NCI-H1694 treated with DMSO at 0.1 percent for 48 hours (cell line): ENCODE measurements at places on chromosomes 16 and 17.

DNA sequence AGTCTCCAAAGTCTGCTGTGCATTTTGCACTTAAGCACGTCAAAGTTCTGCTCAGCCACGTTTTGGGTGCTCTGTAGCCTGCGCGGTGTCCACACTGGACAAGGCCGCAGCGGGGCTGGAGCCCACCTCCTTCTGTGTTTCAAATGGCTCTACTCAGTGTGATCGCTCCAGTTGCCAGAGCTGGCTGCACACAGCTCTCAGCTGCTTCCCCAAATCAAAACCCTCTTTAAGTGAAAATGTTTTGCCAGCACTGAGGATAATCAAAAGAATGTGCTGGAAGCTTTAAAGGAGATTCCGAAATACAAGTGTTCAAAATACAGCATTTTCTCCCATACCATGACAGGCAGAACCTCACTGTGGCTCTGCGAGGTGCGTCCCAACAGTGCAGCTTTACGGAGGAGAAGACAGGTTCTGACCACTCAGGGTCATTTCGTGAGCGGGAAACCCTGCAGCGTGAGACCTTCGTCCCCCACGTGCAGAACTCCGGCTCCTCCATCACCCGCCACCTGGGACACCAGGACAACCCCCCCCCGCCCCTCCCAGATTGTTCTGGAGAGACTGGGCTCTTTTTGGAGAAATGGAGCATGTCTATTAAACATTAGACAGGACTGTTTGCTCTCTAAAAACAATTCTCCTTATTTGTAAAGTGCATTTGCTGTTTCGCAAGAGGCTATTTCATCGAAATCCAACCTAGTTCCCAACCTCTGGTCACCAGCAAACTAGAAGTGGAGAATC, 16.6 kb downstream of the TBC1D16 start:
- DNase-seq: no peak

- DNase-seq: no peak
These were observed 21.4 kb upstream of the CACNG3 start for GRCh38 chr16:24234737-24235136.

DNA sequence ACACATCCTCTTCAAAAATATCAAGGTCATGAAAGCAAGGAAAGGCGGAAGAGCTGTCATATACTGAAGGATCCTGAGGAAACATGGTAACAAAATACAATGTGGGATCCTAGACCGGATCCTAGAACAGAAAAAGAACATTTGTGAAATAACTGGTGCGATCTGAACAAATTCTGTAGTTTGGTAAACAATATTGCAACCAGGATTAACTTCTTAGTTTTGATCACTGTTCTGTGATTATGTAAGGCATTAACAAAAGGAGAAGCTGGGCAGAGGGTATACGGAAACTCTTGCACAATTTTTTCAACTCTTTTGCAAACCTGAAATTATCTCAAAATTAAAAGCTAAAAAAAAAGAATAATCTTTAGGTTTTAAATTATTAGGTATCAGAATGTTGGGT, 109.7 kb downstream of the TRIM37 start:
- DNase-seq: no peak

- no peak for DNase-seq
These were observed 256.1 kb upstream of the SALL1 start for GRCh38 chr16:51407199-51407598.

DNA sequence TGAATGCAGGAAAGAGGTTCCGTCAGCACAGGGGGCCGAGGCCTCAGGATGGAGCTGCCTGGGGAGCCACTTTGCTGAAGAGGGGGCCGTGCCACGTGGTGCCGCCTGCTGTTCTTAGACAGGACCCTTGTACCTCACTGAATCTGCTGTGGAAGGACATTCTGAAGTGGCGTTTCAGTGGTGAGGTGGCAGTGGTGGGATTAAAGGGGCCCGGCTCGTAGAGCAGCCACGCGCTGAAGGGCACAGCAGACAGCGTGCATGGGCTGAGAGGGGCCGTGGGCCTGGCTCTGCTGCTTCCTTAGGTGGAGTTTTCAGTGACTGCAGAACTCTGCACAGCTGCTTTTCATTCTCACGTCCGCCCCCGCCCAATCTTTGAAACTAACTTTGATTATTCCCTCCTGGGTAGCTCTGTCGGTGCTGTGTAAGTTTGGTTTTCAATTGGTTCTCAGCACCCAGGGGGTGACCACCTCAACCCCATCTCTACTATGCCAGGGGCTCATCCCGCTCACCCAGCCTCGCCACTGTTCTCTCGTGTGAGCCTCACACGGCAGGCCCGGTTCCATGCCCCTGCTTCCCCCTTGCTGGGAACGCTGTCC, 70.3 kb downstream of the SEC14L1 start:
- no peak for DNase-seq
